ENCODE measurements at places on chromosomes 1 and 21.

GRCh38 chr1:51506537-51506936 lies 12.5 kb downstream of the EPS15 start:
- no peak for DNase-seq

DNA sequence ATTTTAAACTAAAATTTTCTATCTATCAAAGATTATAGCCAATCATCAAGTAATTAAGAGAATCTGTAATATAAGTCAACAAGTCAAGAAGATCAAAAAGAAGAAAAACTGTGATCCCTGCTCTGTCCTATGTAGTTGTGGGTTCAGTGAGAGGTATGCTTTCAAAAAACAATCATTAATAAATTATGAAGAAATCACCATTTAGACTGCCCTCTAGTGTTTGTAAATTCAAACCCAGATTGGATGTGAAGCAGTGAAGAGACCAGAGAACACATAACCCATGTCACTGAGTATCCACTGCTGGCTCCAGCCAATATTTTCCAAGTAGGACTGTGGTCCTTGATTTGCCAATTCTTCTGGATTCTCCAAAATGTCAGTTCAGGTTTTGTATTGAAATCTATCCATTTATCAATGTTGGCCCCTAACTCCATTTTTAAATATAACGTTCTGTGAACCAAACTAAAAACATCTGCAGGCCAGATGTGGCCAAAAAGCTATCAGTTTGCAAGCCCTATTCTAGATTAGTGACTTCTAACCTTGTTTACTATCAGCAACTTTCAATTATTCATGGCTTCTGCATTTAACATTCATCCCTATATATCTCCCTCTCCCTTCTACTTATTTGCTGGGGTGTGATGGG lies 467.5 kb upstream of the CXADR start:
- no peak for DNase-seq

- DNase-seq: no peak
These were observed 49.3 kb downstream of the FBXO42 start for GRCh38 chr1:16302709-16303627.

GRCh38 chr1:244280201-244280600 lies 171.5 kb downstream of the ADSS2 start:
- no peak for DNase-seq

GRCh38 chr21:44426663-44427191 lies 28.6 kb upstream of the LRRC3 start:
- no peak for DNase-seq

- DNase-seq: no peak
These were observed 233.1 kb downstream of the PTPRU start for GRCh38 chr1:29469457-29469856.

GRCh38 chr1:228141226-228142044 lies 1.4 kb downstream of the GUK1 start:
- DNase-seq: no peak

DNA sequence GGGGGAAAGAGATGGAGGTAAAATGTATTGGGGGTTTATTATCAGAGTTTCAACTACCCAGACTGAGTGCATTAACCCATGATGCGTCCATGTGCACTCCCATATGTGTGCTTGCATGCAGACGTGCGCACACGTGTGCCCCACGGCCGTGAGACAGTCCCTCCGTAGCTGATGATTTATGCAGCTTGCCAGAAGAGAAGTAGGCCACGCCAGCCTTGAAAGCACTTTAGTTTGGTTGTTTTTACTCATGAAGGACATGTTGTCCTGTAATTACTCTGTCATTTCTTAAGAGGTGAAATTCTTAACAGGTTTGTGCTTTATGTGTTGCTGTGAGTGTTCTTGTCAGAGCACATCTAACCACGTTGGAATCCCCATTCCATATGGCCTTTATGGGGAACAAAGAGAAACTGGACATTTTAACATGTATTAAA lies 467.8 kb downstream of the LMO4 start:
- no peak for DNase-seq

GRCh38 chr1:30418939-30419720 lies 304.3 kb downstream of the MATN1 start:
- no peak for DNase-seq

DNA sequence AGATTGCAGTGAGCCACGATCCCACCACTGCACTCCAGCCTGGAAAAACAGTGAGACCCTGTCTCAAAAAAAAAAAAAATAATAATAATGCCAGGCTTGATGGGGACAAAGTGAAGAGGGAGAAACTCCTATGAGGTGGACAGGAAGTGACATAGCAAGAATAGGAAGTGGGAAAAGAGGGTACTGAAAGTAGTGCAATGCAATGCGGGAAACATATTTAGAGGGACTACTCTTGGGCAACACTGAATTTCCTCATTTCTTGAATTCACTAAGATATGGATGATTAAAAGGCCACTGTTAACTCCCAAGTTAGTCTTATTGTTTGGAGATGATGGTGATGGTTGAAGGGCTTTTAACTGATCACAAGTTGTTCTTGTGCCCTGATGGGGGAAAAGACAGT lies 21.6 kb upstream of the KCNA2 start:
- no peak for DNase-seq

- no peak for DNase-seq
These were observed 819.3 kb downstream of the BRINP3 start for GRCh38 chr1:189658381-189658780.

GRCh38 chr21:29078869-29079767 lies 5.7 kb upstream of the CCT8 start:
- DNase-seq: peak; percentile 77

- no peak for DNase-seq
These were observed 19.5 kb downstream of the FTCD start for GRCh38 chr21:46135782-46136395.

DNA sequence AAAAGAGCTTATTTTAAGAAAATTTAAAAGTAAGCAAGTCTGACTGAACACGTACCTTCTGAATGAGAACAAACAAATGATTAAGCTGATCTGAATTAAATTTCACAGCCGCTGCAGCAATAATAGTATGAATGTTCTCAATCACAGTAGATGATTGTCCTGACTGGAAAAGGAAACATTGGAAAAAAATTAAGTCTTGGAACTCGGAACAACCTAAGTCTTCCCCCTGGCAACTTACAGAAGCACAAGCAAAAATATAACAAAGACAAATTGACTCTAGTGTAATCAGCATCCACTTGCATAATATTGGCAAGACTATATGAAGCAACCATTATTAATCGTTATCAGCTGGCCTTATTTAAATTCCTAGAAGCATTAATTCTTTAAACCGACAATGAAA lies 60.5 kb downstream of the USP24 start:
- DNase-seq: no peak

- DNase-seq: no peak
These were observed 6.1 kb upstream of the PSEN2 start for GRCh38 chr1:226864311-226864710.

- DNase-seq: no peak
These were observed 34.9 kb upstream of the CACNA1E start for GRCh38 chr1:181448461-181448860.

- peak; percentile 14 for DNase-seq
These were observed 19.7 kb downstream of the BCAR3 start for GRCh38 chr1:93661829-93662474.

DNA sequence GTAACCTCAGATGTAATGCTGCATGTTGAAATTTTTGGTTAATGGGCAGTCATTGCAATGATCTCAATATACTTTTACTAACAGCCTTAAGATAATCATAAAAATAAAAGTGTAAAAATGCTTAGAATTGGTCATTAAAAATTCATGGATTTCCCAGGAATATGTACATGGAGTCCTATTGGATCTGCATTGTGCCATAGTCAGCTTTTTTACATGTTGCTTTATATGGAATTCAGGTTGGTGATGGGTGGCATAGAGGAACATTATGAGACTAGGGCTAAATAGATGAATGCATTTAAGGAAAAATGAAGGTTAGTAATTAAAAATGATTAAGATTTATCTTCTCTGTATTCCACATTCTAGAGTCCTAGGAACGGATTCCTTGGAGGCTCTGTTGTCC lies 103.2 kb downstream of the SLC35F3 start:
- DNase-seq: no peak

- DNase-seq: no peak
These were observed 33.3 kb downstream of the PTPRC start for GRCh38 chr1:198672124-198672523.

GRCh38 chr1:152049291-152050083 lies 12.7 kb upstream of the S100A11 start:
- DNase-seq: no peak

DNA sequence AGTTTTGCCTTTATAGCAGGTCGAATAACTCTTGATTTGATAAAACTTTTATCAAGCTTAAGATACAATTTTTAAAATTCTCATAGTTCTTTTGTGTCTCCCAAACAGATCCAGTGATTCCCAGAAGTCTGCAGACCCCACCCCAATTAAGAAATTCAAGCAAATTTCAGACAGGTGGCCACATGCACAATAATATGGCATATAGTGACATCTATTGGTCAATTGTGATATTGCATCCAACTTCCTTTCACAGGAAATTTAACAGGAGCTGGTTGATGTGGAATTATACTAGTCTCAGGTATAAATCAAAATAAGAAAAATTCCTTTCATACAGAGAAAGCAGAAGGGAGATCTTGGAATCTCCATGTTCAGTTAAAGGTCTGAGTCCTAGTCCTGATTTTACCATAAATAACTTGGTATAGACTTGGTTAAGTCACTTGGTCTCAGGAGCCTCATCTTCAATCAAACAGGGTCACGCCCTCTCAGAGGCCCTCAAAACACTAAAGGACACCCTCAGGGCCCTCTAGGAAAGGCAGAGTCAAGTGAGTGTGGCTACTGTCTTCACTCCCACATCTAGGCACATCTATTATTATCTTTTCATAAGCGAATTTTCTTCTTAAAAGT lies 24.1 kb downstream of the PIGM start:
- peak; percentile 11 for DNase-seq

DNA sequence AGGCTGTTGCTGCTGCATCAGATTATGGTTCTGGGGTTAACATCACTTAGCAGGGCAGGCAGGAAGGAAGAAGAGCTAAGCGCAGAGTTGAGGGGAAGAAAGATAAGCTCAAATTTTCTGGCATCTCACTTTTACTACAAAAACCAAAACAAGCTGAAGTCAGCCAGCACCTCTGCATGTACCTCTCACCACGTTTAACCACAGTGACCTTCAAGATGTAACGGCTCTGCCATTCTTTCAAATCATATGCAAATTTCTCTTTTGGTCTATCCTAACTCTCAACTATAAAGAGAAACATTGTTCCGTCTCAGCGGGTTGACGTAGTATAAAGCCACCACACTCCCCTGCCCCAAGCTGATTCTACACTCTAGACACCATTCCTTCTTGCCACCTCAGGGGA lies 154.4 kb downstream of the OMA1 start:
- DNase-seq: peak; percentile 84

DNA sequence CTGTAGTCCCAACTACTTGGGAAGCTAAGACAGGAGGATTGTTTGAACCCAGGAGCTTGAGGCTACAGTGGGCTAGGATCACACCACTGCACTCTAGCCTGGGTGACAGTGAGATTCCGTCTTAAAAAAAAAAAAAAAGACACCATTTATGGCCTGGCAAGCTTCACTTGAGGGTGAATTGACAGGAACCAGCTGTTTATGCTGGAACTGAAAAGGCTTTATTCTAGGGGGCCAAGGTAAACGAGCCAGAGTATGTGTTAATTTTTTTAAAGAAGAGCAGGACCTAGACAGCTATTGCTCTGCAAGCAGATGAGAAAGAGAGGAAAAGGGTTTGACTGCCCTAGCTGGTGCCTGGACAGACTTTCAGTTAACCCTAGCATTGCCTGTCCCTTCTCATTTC lies 37.0 kb downstream of the S100A6 start:
- no peak for DNase-seq

GRCh38 chr1:118982821-118983557 lies 5.2 kb downstream of the TBX15 start:
- no peak for DNase-seq

DNA sequence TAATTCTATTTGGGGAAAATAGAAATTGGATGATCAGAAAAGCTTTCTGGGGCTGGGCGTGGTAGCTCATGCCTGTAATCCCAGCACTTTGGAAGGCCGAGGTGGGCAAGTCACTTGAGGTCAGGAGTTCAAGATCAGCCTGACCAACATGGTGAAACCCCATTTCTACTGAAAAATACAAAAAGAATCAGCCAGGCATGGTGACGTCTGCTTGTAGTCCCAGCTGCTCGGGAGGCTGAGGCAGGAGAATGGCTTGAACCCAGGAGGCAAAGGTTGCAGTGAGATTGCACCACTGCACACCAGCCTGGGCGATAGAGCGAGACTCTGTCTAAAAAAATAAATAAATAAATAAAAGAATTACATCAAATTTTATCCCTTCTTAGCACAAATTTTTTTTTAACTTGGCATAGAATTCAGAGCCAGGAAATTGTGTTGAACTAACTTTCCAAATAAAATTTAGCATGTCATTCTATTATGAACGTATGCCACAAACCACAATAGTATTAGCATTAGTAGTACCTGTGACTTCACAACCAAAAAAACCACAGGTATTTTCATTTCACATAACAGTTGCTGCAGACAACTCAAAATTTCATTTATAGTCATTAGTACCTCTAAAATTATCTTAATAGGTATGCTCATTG lies 4.5 kb upstream of the ANKRD13C start:
- DNase-seq: peak; percentile 51

DNA sequence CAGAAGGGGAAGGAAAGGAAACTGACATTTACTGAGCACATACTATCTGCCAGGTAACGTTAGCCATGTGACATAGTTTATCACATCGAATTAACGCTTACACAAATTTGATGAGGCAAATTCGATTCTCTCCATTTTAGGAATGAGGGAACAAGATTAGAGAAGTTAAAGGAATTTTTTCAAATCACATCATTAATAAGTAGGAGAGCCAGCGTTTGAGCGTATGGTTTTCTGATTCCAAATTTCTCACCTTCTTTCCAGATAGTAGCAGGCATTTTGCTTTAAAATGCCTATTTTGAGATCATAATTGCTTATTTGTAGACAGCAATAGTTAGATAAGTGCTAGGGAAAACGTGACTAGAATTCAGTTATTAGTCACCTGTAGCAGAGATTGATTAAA lies 19.3 kb downstream of the FMO3 start:
- no peak for DNase-seq

- DNase-seq: no peak
These were observed 3.6 kb upstream of the ZNF697 start for GRCh38 chr1:119651641-119652040.

DNA sequence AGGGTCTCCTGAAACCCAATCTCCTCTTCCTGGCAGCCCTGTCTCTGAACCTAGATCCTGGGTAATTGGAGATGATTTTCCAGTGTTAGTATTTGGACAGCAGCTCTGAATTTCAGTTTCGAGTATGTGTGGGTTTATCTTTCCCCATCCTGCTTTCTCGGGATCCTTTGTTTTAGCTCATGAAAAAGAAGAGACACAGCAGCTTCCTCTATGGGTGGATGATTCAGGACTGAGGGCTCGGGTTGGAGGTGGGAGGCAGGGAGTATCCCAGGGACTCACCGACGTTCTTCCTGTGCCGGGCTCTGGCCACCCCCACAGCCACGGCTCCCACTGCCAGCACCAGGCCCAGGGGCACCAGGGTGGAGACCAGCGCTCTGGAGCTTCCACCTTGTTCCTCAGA lies 10.4 kb upstream of the FCMR start:
- DNase-seq: no peak
